Hematopoietic multipotent progenitor cell treated with erythropoietin and hydrocortisone succinate and interleukin-3 and kit ligand, for 6 days (in vitro differentiated cells): ENCODE measurements at places on chromosomes 11 and 22.

DNA sequence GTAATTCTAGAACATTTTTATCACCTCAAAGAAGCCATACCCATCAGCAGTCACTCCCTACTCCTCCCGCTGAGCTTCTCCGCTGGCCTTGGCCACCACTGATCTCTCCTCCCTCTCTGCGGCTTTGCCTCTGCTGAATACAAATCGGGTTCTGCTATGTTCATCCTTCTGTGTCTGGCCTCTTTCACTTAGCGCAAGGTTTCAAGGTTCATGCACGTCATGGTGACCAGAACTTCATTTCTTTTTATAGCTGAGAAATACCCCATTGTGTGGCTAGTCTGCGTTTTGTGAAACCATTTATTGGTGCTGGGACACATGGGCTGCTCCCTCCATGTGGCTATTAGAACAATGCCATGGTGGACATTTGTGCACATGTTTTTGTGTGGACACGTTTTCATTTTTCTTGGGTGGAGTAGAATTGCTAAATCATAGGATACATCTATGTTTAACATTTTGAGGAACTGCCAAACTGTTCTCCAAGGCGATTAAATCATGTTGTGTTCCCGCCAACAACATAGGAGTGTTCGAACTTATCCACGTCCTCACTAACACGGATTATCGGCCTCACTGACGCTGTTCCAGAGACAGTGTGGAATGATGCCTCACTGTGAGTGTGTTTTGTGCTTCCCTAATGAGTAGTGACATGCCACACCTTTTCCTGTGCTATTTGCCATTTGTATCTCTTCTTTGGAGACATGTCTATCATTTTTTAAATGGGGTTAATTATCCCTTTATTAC, 24.2 kb upstream of the KRTAP5-6 start:
- no peak for DNase-seq

DNA sequence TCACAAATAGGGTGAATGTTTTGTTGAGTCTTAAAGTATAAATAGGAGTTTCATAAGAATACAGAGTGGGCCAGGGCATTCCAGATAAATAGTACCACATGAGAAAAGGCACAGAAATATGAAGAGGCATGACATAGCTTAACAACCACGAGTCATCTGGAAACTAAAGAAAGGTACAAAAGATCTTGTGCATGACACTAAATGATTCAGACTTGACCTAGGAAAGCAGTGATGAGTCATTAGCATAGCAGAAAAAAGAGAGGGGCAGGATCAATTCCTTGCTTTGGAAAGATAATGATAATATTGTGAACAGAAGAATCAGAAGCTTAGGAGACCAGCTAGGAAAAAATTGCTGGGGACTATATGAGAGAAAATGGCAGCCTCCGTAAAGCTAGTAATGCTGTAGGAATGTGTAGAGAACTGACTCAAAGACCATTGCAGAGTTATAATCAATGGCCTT, 47.6 kb upstream of the FIBIN start:
- no peak for DNase-seq

DNA sequence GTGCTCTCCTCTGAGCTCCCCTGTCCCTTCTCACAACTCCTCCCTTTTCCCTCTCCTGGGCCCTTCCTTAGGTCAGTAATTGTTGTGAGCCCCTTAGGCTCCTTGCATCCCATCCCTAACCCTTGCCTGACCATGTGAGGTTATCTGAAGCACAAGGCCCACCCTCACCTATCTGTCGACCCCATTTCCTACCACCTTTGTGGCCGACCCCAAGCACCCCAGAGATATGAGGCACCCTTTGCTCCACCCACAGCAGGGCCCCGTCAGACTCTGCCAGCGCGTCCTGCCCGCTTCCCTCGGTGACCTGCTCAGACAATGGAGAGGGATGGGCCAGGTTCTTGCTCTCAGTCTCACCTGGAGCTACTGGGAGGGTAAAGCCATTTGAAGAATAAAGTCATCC, 1.3 kb downstream of the GNG3 start:
- peak; percentile 63 for DNase-seq

- DNase-seq: no peak
These were observed 44.6 kb downstream of the IGF2 start for GRCh38 chr11:2094354-2095197.

DNA sequence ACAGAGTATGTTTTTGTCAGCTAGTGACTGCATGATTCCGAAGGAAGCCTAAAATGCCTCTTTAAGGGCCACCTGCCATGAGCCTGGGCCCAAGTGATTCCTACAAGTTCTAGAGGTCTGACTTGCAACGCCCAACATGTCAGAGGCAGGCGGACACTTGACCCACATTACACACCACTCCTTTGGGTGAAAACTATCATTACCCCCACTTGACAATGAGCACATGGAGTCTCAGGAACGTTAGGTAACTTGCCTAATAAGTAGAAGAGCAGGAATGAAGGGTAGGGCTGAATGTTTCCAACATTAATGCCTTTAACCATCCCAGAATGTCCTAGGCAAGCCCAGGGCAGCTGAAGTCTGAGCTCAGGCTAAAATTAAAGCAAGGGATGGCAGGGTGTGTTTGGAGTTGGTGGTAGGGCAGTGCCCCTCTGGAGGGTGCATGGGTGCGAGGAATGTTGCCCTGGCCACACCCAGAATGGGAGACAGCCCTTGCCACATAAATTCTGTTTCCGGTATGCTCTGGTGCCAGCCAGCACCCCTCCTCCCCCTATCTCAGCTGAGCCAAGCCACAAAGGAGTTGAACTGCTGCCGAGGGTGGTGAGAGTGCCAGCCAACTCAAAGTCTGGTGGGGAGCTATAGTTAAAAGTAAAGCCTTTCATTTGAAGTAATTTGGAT, 2.5 kb downstream of the PLAAT2 start:
- DNase-seq: peak; percentile 79

- no peak for DNase-seq
These were observed 15.6 kb downstream of the PRDM11 start for GRCh38 chr11:45162064-45162375.
